ENCODE measurements at places on chromosomes 11 and 22.

GRCh38 chr22:43263645-43264514 lies 76.9 kb upstream of the TTLL12 start:
- DNase-seq: peak; percentile 43

DNA sequence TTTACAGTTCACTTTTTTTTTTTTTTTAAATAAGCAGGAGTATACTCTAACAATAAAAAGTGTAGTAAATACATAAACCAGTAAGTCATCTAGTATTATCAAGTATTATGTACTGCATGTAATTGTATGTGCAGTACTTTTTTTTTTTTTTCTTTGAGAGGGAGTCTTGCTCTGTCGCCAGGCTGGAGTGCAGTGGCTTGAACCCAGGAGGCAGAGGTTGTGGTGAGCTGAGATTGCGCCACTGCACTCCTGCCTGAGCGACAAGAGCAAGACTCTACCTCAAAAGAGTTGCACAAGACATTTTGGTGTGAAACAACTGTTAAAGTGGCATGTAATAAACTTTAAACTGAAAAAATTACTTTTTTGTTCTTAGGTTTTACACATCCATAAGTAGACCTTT lies 16.7 kb downstream of the BCL2L13 start:
- DNase-seq: no peak

DNA sequence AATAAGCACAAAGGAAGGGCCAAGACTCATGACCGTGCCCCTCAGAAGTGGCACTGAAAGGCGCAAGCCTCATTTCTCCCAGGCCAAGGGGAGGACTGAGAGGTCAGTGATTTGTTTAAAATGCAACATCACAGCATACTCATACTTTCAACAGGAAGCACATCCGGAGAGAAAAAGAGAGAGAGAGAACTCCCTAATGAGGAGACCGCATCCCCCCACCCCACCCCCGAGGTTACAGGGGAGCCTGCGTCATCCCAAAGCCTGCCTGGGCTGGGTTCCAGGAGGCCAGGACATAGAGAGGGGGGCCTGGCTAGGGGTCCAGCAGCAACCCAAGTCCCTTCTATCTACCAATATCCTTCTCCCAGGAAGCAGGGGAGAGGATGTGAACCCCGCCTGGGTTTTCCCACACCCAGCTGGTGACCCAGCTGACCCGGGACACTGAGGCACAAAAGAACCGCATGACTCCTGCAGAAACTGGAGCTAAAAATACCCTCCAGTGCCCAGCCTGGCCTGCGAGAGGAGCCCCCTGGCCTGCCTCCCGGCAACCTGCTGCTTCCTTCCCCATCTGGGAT lies 3.8 kb downstream of the CSNK1E start:
- no peak for DNase-seq

DNA sequence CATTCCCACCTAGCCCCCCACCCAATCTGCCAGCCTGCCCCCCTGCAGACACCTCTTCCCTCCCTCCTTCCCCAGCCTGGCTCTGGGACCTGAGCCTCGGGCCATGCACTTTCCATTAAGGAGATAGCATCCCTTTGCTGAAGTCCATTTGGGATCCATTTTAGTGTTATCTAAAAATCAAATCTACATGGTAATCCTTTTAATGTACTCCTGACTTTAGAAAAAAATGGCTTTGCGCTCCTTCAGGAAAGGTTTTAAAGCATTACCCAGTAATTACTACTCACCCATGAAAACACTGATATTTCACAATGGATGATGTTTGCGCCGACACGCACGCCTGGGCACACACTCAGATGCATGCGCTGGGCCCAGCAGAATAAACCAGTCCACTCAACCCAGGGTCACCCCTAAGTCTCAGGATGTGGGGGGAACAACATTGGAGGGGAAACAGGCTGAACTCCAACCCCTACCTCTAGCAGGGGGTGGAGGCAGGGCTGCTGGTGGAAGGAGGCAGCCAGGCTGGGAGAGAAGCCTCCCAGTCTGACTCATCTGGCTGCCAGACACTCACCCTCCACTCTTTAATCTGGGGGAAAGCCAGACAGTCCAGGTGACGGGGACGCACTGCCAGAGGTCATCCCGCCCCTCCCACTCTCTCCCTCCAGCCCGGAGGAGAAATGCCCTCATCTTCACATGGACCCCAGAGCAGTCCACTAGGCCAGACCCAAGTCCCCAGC lies 29.8 kb downstream of the LMO1 start:
- no peak for DNase-seq

DNA sequence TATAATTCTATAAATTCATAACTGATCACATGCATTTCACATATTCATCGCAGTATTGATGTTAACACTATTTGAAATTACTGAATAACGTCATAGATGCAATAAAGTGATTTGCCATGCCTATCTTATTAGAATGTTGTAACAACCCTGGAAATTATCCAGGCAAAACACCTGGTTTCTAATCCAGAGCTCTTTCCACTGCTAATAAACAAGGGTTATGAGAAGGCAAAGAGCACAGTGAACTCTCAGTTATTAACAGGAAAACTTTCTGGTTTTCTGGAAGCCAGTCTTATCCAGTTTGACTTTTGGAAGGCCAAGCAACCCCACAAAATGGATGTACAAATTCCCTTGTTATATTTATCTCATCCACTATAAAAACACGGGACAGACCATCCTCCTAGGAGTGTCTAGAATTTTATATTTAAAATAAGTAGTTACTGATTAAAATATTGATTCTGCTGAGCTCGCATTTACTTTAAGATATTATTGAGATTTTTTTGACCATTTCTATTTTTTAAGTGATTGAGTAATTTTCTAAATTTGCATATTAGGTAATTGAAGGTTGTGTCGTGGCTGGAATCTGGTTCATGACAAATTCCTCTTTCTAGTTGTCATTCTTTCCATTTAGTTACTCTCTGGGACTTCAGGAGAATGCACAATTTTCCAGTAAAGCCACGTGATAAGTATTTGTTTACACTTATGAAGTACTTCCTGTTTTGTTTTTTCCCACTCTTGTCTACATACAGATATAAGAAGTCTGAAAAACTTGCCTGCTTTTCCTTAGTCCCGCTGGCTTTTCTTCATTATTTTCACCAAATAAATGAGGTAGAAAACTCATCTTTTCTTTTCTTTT lies 47.9 kb downstream of the DCUN1D5 start:
- DNase-seq: no peak

GRCh38 chr22:27825174-27825573 lies 23.6 kb upstream of the MN1 start:
- no peak for DNase-seq

DNA sequence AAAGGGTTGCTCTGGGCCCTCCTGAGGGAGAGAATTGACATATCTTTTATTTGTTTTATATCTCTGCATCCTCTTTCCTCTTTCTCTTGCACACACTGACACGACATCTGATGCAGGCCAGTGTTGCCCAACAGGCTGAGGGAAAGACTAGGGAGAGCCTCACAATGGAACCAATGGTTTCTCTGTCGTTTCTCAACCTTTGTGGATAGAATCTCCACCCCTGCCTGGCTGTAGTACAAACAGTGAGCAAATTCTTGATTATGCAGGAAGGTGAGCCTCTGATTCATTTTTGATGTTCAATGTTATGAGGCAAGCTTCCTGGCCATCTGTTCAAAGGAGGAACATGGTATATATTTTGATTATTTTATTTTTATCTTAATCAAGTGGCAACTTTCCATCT lies 49.8 kb upstream of the PLET1 start:
- no peak for DNase-seq

DNA sequence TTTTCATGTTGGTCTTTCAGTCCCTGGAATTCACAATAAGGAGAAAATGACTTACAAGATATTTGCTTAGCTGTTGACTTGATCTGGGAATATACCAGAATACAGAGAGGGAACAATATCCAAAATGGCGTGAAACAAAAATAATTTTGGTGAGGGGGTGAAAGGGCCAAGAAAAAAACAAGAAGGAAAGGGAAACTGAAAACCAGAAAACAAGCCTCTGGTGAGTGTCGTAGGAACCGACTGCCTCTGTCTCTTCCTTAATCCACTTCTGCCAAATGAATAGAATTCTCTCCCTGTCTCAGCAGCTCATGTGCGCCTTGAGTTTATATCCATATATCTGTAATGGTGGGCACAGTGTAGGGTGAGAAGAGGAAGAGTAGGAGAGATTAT lies 367.6 kb downstream of the ETS1 start:
- no peak for DNase-seq

DNA sequence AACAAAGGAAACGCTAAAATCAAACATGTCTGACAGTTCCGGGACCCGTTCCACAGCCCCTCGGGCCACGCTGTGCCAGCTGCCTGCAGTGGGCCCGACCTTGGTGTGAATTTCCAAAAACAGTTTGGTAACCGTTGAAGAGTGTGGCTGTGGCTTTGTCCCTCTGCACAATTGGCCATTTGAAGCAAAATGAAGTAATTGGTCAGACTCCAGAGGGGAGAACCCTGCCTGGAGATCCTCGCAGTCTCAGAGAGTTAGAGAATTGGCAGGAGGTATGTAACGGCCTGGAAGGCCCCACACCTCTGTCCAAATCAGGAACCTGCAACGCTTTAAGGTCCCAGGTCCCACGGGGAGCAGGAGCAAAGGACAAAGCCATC lies 26.3 kb downstream of the TRMU start:
- no peak for DNase-seq

DNA sequence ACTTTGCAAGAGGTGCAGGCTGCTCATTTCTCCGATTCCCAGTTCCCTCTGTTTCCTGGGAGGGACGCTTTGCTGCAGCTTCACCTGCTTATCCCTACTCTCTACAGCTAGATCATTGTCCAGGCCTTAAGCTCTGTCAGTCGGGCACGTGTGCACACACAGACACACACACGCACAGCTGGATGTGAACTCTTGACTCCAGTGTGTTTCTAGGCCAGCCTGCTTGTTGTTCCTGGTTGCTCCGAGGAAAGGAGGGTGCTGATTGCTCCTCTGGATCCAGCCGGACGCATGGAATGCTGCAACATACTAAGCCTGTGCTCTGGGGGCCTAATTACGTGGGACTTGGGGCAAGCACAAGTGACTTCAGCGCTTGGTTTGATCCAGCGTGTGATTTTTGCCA lies 19.7 kb downstream of the ZNRF3 start:
- no peak for DNase-seq

- no peak for DNase-seq
Observed at GRCh38 chr22:20384865-20385264, 9.1 kb upstream of the ZNF74 start.

GRCh38 chr22:37067428-37067827 lies 15.9 kb downstream of the KCTD17 start:
- no peak for DNase-seq

DNA sequence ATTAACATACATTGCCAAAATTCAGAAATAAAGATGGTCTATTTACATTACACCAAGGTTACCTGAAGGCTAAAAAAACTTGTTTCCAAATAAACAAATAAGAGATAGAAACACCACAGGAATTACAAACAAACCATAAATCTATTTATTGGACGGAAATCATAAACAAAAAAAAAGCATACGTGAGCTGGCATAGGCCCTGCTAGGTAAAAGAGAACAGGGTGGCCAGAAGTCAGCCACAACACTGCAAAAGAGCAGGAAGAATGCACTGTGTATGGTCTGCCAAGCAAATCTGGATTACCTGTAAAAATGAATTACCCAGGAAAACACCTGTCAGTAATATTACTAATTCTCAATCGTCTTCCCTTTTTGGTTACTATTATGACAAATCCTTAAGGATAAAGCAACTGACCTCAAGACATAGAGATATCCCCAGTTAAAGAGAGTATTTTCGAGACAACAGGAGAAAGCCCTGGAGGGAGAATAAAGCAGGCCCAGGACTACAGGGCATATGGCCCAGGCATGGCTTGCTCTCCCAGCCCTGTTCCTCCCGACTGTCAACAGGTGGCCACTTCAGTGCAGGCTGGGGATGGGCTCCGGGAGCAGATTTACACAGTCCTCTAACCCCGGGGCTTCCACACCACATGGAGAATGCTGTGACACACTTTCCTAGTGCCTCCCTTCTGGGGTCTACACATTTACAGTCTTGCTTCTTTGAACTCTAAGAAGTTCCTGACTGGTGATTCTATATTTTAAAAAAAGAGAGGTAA lies 18.0 kb downstream of the PPP2R1B start:
- DNase-seq: no peak

- DNase-seq: no peak
Observed at GRCh38 chr11:67504950-67505581, at the start of gene PITPNM1. Gene PITPNM1 (minus strand): TSS chr11:67505363. CDS start chr11:67504180, 1,183 bp downstream.

DNA sequence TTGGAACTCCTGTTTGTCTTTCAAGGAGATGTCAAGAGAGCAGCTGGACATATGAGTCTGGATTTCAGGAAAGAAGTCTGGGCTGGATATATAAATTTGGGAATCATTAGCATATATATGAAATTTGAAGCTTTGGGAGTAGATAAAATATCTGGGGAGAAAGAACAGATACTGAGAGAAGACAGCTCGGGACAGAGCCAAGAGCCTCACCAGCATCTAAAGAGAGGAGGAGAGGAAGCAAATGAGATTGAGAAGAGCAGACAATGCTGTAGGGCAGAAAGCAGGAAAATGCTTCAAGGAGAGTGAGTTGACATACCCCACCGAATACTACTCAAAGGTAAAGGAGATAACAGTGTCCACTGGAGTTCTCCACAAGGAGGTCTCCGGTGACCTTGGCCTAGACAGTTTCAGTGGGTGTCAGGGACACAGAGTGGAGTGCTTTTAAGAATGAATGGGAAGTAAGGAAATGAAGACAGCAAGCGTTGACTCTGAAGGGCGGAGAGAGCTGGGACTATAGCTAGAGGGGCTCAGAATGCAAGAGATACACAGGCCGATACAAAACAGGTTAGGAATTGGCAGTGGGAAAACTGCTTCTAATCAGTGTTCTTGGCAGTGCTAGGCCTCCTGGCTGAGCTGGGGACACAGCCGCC lies 862 bp downstream of the APBB1 start:
- DNase-seq: no peak

GRCh38 chr11:23206741-23207336 lies 346.6 kb upstream of the CCDC179 start:
- DNase-seq: no peak

- DNase-seq: no peak
Observed at GRCh38 chr22:18126606-18127005, 16.0 kb downstream of the TUBA8 start.

DNA sequence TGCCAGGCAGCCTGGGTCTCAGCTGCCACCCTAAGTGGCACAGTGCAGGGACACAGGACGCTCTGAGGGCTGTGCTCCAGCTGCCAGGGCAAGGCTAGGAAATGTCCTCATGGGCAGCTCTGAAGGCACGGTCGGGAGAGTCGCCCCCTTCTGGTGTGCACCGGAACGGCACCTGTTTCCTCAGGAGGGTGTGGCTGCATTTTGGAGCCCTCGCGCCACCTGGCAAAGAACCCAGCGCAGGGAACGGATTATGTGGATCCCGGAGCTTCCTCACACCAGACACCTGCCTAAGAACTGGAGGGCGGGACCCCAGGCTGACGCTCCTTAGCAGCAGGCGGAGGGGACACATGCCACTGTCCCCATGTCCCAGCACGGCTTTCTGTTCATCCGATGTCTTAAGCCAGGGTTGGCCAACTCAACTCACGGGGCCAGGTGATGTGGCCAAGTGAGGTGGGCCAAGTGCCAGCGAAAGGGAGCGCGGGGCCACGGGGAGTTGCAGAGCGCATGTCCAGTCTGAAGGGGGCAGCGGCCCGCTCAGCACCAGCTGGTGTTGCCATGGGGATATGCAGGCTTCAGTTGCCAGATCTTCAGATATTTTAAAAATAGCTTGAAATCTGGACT lies 5.1 kb upstream of the SLC22A8 start:
- no peak for DNase-seq

GRCh38 chr22:38938925-38939324 lies 18.5 kb upstream of the APOBEC3A start:
- no peak for DNase-seq
